Posterior vena cava (tissue), 2 donors: ENCODE measurements at places on chromosomes 11 and 22. TPM values are rescaled to one million over a fixed set of nuclear protein-coding genes. Genes with fewer than 3 reads are reported as not detected.

DNA sequence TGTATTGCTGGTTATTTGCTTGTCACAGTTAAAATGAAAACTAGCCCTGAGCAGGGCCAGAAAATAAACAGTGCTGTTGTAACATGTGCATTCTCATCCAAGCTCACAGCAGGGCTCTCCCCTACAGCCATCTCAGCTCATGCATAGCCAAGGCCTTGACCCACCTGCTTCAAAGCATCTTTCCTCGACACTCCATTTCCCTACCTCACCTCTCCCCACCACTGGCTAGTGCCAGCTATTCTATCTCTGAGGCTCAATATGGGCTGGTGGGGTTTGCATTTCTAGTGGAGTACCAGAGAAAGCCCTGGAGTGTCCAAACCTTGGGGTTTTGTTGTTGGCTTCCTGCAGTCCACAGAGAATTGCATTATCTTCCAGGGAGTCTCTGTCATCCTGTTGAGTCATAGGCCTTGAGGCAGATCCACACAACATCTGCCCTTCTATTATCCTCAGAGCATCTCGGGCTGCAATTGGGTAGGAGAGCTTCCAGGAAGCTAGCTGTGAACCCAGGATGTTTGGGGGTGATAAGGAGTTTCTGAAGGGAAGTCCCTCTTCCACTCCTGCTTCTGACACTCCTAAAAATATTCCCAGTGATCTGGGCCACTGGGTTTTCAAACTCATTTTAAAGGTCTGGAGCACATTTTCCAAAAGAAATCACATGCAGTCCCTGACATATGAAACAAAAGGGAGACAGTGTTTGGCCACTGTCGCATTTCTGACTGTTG is 36.1 kb upstream of the AMOTL1 start:
- DNase-seq, result no peak

GRCh38 chr11:68044898-68045351 is 6.1 kb downstream of the TCIRG1 start:
- DNase-seq, result no peak

- no peak for DNase-seq
Observed at GRCh38 chr11:62061356-62062222, 62.2 kb upstream of the INCENP start.

KRTAP5-1 gene
- total RNA-seq, result not detected

GRCh38 chr11:36622431-36623136 is 24.5 kb upstream of the RAG2 start:
- DNase-seq, result no peak

DNA sequence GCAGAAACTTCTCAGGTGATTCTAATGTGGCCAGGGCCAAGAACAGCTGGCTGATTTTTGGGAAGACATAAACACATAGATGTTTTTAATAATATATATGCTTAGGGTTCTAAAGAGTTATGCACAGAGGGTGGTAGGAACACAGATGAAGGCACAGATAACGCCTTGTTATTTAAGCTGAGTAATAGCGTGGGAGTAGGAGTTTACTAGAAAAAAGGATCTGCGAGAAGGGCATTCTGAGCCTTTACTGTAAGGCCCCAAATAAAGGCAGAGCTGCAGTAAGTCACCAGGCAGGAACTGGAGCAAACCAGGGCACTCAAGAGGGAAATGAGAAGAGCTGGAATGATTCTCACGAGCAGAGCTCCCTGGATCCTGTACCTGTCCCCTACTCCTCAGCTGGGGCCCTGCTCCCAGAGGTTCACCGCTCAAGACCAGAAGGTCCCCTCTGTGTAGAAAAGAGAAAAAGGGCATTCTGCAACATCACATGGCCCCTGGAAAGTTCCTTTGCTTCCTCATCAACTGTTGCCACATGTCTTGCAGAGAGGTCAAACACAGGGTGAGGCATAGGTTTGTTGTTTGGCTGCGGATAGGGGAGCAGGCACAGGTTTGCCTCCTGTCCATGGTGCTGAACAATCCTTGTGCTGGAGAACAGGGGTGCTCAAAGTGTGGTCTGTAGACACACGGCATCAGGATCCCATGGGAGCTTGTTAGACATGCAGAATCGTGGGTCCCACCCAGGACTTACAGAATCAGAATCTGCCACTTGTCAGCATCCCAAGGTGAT is 125.7 kb downstream of the TENM4 start:
- DNase-seq, result no peak

CADM1 gene
- 5.5 TPM for total RNA-seq

GRCh38 chr11:108838792-108839105 is 173.9 kb downstream of the DDX10 start:
- DNase-seq, result no peak

GRCh38 chr11:7488681-7489080 is 3.4 kb downstream of the OLFML1 start:
- DNase-seq, result no peak

GRCh38 chr11:112121981-112122615 is 35.4 kb downstream of the SDHD start:
- no peak for DNase-seq

GGTLC2 gene
- total RNA-seq, result not detected

OTOG gene
- not detected for total RNA-seq

LRRC32 gene
- total RNA-seq, result 108 TPM

OR51M1 gene
- total RNA-seq, result not detected

DNA sequence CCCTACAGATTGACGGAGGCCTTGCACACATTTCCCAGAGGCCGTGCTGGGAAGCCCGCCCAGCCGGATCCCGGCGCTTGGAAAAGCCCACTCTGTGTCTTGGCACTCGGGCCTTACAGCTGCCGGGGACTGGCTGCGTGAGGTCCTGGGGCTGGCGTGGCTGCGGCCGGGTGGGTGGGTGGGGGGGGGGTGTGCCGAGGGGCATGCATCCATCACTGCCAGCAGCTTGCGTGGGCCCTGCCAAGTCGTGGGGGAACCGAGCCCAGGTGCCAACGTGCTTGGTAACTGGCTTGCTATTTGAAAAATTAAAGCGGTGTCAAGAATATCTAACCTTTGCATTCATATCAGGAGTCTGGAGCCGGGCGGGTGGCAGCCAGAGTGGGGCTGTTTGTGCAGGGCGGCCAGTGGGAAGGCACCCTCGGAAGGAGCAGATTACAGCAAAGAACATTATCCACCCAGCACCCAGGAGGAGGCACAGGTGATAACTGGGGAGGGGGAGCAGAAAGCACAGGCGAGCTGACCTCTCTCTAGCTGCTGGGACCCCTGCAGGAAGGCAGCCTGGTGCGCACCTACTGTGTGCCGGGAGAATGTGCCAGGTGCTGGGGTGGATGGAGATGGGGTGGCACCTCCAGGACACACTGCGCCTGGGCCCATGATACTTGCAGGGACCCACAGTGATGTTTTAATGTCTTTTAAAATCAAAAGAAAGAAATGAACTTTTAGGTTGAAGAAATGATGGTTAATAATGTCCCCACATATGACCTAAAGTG is 28.5 kb upstream of the SMIM38 start:
- peak; percentile 82 for DNase-seq

DNA sequence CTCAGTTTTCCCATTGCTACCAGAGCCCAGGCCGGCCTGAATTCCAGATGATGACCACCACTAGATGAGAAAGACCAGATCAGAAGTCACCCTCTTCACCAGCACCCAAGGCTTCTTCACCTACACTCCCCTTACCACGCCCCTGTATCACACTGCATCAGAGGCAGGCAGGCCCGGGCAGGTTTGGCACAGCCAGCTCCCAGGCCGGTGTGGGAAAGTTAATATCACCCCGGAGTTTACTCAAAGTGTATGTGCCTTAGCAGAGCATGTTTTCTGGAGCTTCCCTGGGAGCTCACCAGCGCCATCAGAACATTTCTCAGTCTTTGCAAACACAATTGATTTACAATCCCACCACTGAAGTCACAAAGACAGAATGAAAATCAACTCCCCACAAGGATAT is 47.5 kb upstream of the POU2AF1 start:
- no peak for DNase-seq

P2RX3 gene
- not detected for total RNA-seq

GRCh38 chr11:78715639-78716311 is 141.1 kb upstream of the NARS2 start:
- no peak for DNase-seq

OTUB1 gene
- 41.3 TPM for total RNA-seq

DNA sequence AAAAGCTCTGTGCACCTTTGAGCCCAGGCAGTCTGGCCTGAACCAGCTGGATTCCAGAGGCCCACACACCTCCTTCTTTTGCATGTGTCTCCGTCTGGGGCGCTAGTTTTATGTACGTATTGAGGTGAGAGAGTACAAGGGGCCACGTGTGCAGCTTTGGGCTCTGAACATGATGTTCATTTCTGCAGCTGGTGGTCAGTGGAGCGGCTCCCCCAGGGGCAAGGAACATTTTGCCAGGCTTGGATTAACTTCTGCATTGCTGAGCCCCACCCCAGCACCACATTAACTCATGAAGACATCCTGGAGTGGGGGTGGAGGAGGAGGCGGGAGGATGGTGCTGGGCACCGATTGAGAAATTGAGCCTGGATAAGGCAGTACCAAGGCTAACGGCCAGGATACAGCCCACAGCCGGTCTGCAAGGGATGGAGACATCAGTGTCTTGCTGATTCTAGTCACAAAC is 13.8 kb downstream of the USP2 start:
- peak; percentile 69 for DNase-seq

DNA sequence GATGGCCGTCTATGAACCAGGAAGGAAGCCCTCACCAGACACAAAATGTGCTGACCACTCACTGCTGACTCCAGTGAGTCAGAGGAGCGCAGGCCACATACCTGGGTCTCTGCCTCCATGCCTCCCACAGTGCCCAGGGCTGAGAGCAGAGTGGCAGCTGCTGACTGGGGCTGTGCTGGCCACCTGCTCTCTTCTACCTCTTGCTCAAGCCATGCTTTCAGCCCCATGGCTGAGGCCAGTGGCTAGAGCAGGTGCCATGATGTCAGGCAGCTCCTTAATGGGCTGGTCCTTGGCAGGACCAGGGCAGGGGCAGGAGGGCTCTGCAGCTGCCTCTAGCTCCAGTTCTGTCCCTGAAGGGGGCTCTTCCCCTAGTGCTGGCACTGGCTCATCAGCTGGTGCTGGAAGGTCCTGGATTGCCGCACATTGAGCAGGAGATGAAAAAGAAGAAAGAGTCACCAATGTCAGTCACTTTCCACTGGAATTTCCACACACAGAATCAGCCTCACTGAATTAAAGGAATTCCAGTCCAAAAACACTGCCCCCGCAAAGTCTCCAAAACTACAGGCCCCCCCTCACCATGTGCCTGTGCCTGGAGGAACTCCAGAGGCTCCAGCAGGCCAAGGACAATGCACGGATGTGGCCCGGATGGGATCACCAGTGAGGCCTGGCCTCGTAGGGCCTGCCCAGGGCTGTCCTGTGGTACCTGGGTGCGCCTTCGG is 86.4 kb downstream of the GGTLC2 start:
- no peak for DNase-seq

DNA sequence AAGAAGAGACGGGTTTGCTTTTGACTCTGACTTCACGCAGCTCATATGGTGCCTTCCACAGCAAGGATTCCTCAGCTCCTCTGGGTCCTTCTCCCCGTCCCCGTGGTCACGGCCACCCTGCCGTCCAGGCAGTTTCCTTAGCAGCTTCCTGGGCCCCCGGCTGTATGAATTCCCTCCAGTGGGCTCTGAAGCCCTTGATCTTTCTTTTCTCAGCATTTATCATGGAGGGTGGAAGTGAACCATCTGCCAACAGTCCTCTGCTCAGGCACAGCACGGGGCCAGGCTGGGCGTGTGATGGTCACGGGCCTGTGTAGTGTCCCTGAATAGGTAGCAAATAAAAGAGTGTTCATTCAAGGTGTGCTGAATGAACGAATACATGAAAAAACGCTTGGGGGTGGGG is 782.4 kb downstream of the BRD1 start:
- DNase-seq, result peak; percentile 70

GRCh38 chr11:35398881-35399280 is 20.5 kb downstream of the SLC1A2 start:
- DNase-seq, result no peak

DNA sequence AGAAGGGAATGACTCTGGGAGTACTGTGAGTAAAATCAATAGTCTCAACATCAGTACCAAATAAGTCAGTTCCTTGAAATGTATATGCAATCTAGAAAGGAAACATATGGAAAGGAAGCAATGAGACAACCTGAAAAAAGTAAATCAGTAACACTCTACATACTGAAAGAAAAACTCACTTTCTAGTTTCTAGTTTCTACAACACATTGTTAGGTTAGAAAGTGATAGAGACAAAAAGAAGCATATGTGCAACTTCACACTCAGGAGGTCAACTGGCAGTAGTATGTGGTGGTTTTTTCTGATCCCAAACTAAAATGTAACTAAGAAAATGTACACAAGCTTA is 156.5 kb upstream of the SOX6 start:
- no peak for DNase-seq

- DNase-seq, result peak; percentile 94
Observed at GRCh38 chr22:17830043-17830961, 56.0 kb upstream of the BID start.

- DNase-seq, result no peak
Observed at GRCh38 chr11:23041001-23041503, 180.8 kb upstream of the CCDC179 start.

DNA sequence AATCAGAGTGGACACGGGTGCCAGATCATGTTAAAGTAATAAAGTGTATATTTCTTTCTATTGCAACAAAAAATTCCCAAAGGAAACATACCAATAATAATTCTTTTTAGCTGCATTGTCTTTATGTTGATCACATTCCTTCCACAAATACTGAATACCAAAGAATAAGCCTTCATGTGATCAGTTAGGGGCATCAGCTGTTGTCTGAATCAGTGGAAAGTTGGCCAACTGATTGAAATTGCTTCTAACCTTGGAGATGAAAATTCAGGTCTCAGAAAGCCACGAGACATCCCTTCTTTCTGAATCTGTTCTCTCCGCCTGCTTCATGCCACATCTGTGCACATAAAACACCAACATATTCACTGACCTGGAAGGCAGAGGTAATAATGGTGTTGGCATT is 785.2 kb downstream of the KCNA4 start:
- no peak for DNase-seq

PDE2A gene
- 33.0 TPM for total RNA-seq
